ACHN (cell line): ENCODE measurements at places on chromosomes 2 and 18.

DNA sequence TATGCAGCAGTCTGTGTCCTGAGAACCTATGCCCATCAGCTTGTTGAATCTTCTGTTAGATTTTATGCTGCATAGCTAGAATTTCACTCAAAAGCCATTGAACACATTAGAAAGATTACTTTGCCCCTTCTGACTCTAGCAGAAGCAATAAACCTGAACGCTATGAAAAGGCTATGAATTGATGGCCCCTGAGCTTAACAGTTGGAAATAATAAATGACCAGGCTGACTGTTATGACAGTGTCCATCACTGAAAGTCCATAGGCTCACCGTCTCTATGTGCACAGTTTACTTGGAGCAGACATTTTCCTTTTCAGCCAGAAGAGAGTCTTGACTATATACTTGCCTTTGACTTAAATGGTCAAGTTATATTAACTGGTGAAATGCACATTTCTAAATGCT is 1618.8 kb upstream of the ACVR2A start:
- no peak for DNase-seq

DNA sequence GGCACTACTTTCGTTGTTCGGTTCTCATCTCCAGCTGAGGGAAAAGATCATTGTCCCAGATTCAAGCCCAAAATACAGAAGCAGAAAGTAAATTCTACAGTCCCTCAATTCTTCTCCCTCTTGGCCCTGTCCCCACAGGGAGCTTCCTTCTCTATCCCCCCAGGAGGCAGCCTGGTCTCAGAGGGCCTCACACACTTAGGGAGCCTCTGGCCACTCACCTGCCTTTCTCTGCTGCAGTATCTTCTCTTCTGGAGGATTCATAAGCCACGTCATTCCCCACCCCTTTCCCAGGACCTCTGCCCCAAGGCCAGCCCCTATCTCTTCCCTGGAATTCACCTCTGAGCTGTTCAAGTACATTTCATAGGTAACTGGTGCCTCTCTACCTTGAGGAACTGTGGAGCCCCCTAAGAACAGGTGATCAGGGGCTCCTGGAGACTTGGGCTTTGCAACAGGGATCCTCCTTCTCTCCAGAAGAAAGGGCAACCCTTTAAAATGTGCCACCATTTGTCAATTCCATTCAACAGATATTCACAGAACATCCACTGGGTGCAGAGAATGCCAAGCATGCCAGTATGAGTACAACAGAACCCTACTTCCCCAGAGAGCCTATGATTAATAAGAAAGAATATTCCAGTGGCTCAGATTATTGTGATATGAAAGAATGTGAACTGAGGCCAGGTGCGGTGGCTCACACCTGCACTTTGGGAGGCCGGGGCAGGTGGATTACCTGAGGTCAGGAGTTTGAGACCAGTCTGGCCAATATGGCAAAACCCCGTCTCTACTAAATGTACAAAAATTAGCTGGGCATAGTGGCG is 72.9 kb downstream of the CIB4 start:
- no peak for DNase-seq

GRCh38 chr2:104944495-104944894 is 90.6 kb downstream of the POU3F3 start:
- DNase-seq = peak; percentile 63

- DNase-seq = no peak
These were observed 105.9 kb downstream of the PXDN start for GRCh38 chr2:1638281-1638860.

DNA sequence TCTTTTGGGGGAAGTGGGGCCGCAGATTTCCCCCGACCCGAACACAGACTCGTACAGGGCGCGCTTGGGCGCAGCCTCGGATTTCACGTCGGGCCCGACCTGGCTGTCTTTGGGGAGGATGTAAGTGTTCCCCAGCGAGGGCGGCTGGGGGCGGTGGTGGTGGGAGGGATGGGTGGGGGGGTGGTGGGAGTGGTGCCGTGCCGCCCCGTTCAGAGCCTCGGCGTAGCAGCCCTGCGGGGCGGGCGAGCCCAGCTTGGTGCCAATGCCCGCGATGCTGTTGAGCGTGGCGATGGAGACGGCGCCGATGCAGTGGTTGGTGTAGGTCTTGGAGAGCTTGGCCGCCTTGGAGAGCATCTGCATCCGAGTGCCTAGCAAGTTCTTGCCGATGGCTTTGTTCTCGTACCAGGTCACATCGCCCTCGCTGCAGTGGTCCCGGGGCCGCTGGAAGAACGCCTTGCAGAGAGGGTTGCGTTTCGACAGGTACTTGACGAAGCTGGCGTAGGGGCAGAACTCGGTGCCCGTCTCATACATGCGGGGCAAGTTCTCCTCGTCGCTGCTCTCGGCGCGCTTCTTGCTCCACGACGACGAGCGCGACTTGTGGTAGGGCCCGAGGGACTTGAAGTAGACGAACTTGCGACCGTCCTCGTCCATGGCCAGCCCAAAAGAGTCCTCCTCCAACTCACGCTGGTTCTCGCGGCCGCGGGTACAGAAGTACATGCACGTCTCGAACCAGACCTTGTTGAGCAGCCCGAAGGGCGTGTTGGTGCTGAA is 1.3 kb downstream of the KCTD1 start:
- DNase-seq = no peak

DNA sequence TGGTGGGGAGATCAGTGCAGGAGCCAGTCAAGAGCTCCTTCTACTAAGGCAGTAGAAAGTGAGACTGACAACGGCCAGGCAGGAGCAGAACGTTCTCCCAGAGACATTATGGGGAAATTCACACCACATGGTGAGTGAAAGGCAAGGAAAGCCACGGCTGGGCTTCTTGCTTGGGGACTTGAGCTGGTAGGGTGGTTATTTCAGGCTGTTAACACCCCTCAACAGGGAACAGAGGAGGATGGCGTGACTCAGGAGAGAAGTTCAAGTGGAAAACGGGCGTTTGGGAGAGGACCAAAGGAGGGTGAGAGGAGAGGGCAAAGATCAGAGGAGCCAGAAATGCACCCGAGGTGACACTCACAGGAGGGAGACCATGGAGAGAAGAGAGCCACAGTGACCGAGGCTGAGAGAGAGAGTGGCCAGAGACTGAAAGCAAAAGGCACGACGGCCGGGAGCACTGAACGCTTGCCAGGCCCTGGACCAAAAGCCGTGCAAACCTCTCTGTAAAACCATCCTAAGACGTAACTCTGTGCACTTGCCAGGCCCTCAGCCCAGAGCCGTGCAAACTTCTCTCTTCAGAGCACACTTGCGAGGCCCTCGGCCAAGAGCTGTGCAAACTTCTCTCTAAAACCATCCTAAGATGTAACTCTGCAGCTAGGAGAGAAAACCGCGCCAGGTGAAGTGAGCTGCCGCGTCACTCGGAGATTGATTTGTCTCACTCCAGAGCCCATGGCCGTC is 7.7 kb downstream of the TPO start:
- DNase-seq = no peak

DNA sequence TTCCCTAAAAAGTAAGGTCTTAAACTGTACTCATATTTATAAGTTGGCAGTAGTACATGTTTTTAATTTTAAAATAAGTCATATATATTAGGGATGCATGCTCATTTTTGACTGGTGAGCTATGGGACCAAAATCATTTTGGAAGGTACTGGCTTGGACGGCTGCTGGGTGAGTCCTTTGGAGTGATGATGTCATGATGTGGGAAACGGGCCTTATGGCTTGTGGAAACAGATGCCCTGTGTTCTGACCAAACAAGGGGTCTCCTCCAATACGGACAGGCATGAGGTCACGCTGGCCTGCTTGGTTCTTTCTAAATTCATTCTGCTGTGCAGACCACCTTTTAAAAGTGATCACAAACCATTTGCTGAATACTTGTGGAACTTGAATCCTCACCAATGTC is 109.2 kb upstream of the MGAT5 start:
- no peak for DNase-seq
